ENCODE measurements at places on chromosomes 6 and 20. TPM values are rescaled to one million over a fixed set of nuclear protein-coding genes. Genes with fewer than 3 reads are reported as not detected.
A peak's percentile ranks its signal among the peaks of the same experiment; 100 is the strongest.

DNA sequence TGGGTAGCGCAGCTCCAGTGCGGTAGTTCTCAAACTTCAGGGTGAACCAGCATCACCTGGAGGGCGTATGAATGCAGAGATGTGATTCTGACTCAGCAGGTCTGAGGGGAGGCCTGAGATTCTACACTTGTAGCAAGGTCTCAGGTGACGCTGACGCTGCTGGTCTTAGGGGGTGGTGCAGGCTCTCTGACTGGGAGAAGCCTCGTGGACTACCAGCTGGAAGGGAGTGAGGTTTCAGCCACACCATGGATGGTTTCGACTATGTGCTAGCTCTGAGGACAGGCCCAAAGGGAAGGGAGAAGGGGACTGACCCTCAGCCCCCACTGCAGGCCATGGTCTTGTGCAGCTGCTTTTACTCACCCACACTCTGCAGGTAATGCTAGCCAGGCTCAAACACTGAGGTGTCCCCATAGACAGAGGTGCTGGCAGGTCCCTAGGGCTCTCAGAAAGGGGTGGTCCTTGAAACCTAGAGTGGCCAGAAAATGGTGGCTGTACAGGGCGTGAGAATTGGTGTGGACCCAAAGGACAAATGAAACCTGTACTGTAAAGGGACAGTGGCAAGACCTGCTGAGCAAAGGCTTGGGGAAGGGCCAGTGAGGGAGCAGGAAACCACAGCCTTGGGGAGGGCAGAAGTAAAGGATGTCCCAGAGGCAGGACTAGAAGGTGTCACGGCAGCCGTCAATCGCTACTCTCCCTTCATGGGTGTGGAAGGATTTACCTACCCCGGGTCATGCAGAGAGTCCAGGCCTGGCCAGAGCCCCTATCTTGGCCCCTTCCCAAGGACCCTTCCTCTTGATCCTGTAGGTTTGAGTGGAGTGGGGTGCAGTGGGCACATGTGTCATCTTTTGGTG lies 52.7 kb downstream of the EBF4 start:
- peak; percentile 30 for DNase-seq

DNA sequence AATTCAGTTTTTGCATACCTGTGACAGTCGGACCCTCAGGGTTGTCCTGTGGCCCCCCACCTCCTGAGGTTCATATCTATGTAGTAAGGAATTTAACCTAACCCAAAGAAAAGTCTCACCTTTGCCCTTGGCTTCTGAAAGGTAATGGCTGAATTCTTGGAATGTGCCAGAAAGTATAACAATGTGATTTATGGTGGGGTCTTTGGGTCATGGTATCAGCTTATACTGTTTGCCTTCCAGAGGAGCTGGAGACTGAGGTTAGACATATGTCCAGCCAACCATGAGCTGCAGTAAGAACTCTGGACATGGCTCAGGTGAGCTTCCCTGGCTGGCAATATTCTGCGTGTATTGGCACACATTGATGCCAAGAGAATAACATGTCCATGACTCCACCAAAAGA lies 26.9 kb downstream of the DDX43 start:
- no peak for DNase-seq

EYA2 gene
- 1.7 TPM for total RNA-seq

- no peak for DNase-seq
These were observed 70.6 kb downstream of the SYCP2L start for GRCh38 chr6:10957414-10957886.

- DNase-seq, result no peak
These were observed 156.9 kb upstream of the SOX4 start for GRCh38 chr6:21436625-21437024.

GRCh38 chr6:161003336-161003735 lies 11.8 kb downstream of the MAP3K4 start:
- DNase-seq, result no peak

RPL10A gene
- 2,249 TPM for total RNA-seq

GRCh38 chr6:140437619-140438345 lies 1063.3 kb upstream of the CITED2 start:
- DNase-seq, result no peak

TPX2 gene
- 119 TPM for total RNA-seq

GRCh38 chr6:30102970-30103871 lies 9.7 kb downstream of the TRIM31 start:
- peak; percentile 87 for DNase-seq

- peak; percentile 63 for DNase-seq
These were observed 33.2 kb downstream of the SLC22A23 start for GRCh38 chr6:3423439-3424184.

DNA sequence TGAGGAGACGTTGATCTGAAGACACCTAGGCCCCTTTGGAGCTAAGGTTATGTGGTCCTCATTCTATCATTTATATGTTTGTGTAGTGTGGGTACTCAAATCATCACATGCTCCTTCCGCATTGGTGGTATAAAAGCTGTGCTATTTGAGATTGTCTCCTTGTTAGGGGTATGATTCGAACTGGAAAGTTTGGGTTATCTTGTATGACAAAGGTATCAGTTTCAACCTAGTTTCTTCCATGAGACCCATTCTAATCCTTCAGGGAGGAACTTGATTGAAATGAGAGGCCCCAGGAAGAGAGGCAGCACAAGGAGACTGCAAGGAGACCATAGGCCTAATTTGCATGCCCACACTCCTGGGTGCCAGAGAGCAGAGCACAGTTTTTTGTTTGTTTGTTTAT lies 104.2 kb upstream of the TIAM2 start:
- DNase-seq, result no peak

PNLDC1 gene
- total RNA-seq, result not detected

DNA sequence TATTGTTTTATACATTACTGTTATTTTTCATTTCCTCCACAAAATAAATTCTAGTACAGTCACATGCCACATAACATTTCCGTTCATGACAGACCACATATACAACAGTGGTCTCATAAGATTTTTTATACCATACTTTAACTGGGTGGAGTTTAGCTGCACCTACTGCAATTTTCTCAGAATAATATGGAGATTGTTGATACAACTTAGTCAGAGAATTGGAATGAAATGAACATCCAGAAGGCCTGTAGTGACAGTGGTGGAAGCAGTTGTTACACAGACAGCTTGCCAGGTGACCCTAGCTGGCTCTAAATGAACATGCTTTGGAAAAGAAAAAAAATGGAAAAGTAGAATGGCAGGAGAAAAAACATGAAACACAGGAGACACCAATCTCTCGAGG lies 183.2 kb upstream of the TCF21 start:
- no peak for DNase-seq

DNA sequence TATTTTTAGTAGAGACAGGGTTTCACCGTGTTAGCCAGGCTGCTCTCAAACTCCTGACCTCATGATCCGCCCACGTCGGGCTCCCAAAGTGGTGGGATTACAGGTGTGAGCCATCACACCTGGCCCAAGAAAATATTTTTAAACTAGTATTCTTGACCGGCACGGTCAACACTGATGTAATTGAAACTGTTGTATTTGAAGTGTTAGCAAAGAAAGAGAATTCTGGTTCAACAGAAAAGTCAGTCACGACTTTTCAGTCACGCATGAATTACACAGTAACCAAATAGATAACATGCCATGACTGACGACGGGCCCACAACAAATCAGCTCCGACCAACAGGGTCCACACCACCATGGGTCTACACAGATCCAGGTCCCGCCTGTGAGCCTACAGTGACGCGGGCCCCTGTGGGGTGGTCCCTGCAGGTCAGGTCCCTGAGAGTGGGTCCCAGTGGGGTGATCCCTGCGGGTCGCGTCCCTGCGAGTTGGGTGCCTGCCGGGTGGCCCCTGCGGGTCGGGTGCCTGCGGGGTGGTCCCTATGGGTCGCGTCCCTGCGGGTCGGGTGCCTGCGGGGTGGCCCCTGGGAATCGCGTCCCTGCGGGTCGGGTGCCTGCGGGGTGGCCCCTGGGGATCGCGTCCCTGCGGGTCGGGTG lies 1.0 kb downstream of the GMEB2 start:
- peak; percentile 69 for DNase-seq

BNIP5 gene
- not detected for total RNA-seq
